ENCODE measurements at places on chromosomes 13 and 19.

- no peak for DNase-seq
These were observed 534 bp upstream of the HPN start for GRCh38 chr19:35040826-35041547.

- DNase-seq: no peak
These were observed 3.5 kb upstream of the DLEU7 start for GRCh38 chr13:50846861-50847475.

DNA sequence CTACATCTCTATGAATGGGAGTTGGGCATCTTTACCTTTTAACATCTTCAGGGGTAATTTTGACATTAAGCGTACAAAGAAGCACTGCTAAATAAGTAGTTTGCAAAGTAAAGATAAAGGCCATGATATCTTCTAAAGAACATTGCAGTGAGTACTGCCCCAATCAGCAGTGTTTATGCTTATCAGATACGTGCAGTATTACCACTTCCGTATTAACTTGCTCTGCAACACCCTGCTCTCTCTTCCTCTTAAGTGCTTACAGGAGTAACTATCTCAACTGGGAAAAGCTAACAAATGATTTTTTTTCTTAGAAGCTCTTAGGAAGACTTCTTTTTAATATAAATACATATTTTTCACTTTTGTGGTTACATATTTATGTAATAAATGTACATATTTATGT lies 793.7 kb upstream of the SLC10A2 start:
- DNase-seq: no peak

DNA sequence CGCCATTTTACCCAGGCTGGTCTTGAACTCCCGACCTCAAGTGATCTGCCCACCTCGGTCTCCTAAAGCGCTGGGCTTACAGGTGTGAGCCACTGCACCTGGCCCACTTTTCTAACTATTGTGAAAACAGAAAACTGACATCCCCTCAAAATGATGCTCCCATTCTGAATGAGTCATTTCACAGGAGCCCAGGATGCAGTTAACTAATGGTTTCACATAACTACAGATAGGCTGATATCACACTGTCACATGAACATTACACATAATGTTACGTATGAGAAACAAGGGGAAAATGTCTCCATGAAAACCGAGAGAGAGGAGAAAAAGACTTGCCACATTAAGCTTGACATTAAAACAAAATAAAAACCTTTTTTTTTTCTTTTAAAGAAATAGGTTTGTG lies 37.5 kb downstream of the N4BP2L2 start:
- no peak for DNase-seq

DNA sequence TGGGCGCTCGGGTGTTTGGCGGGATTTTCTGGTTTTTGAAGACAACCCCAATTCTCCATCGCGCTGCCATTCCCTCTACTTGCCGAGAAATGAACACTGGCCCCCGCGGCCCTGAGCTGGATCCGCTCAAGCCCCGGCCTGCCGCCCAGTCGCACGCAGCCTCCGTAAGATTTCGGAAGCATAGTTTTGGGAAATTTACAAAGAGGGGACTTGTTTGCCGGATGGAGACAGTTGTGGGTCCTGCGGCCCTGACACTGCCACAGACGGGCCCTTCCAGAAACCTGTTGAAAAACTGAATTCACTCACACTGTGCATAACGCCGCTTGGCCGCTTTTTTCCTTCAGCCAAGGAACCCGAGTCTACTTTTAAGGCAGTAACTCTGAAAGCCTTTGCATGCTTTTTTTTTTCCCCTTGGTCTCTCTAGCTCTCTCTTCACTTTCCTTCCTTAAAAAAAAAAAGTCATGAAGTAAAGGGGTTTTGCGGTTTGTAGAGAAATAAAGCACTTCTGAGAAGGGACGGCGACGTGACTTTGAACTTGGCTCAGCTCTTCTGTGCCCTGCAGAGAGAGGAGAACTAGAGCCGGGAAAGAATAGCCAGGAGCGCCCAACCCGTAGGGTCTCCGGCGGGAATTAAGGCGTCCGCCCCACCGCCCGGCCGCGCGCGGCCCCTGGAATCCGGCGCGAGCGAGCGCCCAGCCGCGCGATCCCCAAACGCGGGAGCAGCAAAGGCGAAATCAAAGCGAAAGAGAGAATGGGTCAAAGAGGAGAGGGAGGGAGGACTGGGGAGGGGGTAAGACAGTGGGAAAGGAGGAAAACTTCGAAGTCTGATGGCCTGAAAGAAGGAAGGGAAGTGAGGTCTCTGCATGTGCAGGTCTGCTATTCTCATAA lies 3.4 kb upstream of the ZIC2 start:
- DNase-seq: no peak

DNA sequence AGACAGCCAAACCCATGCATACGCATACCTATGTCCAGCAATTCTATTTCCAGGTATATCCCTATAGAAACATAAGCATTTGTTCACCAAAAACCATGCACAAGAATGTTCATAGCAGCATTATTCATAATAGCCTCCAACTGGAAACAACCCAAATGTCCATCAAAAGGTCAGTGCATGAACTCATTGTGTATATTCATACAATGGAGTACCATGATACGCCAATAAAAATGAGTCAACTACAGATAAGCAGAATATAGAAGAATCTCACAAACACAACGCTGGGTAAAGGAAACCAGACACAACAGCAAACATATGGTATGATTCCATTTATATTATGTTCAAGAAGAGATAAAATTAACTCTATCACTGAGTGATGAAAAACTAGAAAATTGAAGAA lies 23.8 kb downstream of the DEDD2 start:
- no peak for DNase-seq

GRCh38 chr13:85367887-85368286 lies 431.3 kb downstream of the SLITRK6 start:
- no peak for DNase-seq

DNA sequence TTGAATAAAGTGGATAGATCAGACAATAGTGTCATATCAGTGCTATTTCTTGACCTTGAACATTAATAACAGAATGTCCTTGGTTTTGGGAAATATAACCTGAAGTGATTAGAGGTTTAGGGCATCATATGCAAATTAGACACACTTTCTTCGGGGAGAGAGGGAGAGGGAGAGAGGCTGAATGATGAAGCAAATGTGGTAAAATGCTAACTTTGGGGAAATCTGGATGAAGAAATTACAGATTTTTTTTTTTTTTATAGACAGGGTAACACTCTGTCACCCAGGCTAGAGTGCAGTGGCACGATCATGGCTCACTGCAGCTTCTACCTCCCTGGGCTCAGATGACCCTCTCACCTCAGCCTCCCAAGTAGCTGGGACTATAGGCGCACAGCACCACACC lies 3.9 kb upstream of the NCR1 start:
- no peak for DNase-seq

GRCh38 chr19:45103508-45104319 lies 10.7 kb downstream of the PPP1R37 start:
- DNase-seq: no peak

DNA sequence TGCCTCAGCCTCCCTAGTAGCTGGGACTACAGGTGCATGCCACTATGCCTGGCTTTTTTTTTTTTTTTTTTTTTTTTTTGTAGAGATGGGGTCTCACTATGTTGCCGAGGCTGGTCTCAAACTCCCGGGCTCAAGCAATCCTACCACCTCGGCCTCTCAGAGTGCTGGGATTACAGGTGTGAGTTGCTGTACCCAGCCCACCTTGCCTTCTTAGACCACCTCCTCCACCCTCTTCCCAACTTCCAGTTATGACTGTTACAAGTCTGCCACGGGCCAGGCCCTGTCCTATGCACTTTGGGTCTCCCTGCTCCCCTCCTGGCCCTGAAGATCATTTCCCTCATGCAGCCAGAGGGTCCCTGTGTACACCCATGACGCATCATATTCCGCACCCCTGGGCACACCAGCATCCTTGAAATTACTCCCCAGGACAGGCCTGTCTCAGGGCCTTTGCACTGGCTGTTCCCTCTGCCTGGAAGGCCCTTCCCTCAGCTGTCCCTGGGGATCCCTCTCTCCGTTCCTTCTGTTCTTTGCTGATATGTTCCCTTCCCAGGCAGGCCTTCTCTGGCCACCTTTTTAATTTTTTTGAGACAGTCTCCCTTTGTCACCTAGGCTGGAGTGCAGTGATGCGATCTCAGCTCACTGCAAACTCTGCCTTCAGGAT lies 3.0 kb downstream of the LGALS4 start:
- no peak for DNase-seq

GRCh38 chr19:1811472-1811894 lies 593 bp downstream of the ATP8B3 start:
- no peak for DNase-seq

GRCh38 chr13:99418843-99419140 lies 82.5 kb upstream of the TM9SF2 start:
- DNase-seq: no peak

GRCh38 chr19:43774103-43774939 lies 6.5 kb downstream of the KCNN4 start:
- DNase-seq: no peak

DNA sequence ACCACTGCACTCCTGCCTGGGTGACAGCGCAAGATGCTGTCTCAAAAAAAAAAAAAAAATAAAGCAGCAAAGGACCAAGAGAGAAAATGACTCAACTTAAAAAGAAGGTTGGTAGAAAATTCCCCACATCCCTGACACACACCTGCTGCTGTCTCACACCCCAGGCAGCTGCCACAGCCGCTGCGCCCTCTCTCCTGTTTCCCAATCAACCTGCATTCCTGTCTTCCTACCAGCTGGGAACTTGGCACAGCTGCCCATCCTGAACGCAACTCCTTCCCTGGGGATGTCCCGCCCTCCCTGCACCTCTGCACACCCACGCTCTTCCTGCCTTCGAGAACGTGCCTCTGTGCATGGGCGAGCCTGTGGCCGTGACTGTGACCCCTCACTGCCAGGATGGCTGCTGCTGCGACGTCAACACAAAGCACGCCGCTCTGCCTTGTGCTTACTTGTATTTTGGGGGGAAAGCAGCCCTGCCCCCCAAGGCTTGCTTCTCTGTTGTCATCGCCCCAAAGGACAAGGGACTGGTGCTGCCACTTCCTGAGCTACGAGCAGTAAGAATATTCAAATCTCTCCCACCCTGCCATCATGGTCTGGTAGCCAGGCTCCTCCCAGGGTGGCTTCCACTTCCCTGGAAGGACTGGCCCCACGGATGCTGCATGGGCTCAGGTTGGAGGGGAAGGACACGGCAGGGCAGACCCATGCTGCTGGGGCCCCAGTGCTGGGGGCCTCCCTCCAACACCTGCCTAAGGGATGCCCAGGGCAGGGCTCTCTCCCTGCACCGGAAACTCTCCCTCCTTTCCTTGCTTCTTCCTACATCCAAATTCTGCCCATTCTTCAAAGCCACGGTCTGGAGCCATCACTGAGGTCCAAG lies 20.7 kb downstream of the SH3GL1 start:
- no peak for DNase-seq

GRCh38 chr13:95367309-95367843 lies 66.1 kb upstream of the ABCC4 start:
- no peak for DNase-seq

- no peak for DNase-seq
These were observed 70.5 kb downstream of the IRS2 start for GRCh38 chr13:109715902-109716301.

DNA sequence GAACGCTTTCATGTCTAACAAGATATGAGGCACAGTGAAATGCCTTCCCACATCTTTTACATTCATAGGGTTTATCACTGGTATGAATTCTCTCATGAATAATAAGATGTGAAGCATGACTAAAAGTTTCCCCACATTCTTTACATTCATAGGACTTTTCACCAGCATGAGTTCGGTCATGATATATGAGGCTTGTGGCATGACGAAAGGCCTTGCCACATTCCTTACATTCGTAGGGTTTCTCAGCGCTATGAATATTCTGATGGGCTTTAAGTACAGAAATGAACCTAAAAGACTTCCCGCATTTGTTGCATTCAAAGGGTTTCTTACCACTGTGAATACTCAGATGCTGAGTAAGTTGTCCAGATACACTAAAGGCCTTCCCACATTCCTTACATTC lies 21.3 kb downstream of the ZNF607 start:
- DNase-seq: no peak

GRCh38 chr13:24744247-24744646 lies 19.7 kb upstream of the RNF17 start:
- no peak for DNase-seq

GRCh38 chr13:27194895-27195764 lies 23.5 kb upstream of the USP12 start:
- DNase-seq: no peak

DNA sequence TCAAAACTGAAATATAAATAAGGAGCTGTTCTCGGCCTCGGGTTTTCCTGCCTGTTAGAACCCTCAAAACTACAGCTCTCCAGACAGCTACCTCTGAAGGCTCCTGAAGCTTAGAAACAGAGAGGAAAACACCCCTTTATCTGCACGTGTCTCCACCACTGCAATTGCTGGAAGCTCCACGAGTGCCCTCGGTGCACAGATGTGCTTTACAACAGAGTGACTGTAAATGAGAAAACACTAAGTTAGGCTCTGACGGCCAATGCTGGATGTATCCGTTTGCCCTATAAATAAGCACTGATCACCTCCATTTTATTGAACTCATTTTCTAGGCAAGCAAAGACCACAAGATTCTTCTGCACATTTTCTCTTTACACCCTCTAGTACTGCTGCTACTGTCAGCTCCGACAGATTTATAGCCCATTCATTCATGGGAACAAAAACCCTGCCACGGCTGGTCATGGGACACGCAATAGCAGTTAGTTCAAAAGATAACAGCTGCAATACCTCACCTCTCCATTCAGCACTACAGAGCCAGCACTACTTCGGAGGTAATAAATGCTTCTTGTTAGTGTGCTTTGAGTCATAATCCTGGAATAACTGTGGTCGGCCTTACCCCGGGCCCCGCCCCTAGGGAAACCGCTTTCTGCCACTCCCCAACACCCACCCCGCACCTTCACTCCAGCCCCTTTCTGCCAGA lies 241.1 kb upstream of the ZNF507 start:
- no peak for DNase-seq

- DNase-seq: peak; percentile 16
These were observed 34.2 kb downstream of the TDRD3 start for GRCh38 chr13:60431108-60431700.

- no peak for DNase-seq
These were observed 20.9 kb downstream of the FCHO1 start for GRCh38 chr19:17772172-17772571.

DNA sequence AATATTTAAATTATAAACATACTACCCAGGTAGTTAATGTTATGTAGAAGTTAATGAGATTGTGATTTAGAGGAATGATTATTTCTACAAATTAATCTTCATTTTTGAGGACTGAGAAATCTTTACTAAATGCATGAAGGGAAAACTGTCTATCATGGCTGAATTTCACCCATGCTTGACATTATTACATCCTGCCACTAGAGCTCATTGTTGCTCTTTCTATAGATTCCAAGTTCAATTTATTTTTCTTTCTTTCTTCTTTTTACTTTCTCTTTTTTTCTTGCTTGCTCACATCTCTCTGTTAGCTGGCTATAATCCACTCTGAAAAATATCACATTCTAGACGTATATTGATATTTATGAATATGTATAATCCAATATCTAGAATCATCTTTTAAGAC lies 505.0 kb upstream of the KLHL1 start:
- no peak for DNase-seq

Measured in AG04449 (cell line).